ENCODE measurements at places on chromosomes 1 and 21.

DNA sequence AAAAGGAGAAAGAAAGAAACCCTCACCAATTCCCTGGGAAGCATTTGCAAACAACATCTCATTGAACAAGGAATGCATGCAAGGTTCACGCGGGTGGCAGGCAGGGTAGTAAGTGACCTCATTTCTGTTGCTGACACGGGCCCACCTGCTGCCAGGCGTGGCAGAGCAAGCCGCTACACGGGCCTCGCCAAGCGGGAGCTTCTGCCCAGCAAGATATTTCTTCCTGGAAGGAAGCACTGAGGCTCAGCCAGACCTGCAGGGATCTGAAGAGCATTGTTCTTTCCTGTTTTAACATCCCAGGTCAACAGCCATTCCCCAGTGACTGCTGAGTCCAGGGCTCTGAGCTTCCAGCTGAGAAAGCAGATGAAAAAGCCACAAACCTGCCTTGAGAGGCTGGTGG lies 91.9 kb upstream of the IGSF21 start:
- DNase-seq = no peak

DNA sequence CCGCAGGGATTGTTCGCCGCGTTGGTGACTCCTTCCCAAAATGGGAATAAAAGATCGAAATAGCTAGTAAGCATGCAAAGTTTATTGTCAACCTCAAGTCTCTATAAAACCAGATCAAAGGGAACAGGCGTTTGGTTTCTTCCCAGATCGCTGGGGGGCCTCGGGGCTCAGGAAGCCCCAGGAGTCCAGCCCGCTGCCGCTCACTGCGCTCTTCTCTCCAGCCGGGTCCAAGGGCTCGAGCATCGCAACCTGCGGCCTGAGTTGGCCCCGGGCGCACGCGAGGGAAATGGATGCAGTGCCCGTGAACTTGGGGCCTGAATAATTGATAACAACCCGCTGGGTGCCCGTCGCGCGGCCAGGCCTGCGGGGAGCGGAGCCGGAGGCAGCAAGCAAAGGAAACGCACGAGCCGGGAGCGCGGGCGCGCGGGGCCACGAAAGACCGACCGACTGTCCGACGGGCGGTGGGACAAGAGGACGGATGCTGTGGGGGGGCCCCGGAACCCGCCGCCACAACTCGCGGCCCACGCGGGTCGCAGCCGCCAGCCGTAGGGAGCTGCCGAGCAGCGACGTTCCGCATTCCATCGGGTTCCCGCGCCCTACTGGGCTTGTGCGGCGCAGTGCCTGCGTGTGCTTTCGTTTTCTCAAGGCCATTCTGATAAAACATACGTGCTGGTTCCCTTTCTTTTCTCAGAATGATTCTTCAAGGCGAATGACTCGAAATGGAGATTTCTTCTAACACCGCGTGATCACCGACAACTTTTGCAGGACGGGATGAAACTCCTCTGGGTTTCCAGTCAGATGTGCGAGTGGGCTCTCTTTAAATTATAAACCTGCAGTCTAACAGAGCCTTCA lies 14.0 kb upstream of the ALX3 start:
- DNase-seq = no peak

DNA sequence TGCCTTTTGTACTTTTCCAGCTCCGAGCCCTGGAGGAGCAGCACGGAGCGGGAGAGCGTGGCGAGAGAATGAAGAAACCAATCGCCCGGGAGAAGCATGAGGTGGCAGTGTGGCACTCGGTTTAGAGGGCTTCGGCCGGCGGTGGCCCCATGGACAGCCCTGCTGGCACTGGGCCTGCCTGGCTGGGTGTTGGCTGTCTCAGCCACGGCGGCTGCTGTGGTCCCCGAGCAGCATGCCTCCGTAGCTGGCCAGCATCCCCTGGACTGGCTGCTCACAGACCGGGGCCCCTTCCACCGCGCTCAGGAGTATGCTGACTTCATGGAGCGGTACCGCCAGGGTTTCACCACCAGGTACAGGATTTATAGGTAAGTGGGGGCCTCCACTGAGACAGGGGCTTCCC lies 59.0 kb downstream of the BRINP2 start:
- no peak for DNase-seq

GRCh38 chr1:30300669-30301068 lies 422.7 kb downstream of the MATN1 start:
- no peak for DNase-seq

DNA sequence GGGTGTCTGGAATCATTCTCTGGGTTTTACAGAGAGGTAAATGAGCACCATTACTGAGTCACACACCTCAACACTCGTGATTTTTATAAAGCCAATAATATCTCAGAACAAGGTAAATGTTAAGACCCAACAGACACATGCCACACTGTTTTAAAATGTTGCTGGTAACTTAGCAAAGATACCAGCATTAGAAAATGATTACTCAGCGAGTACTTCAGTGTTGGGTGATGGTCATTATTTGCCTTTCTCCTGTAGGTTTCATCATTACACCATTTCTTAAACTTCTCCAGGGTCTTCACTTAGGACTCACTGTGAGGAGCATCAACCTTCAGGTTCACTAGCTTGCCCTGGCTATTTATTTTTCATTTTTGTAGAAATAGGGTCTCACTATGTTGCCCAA lies 6.9 kb upstream of the C4BPB start:
- no peak for DNase-seq

DNA sequence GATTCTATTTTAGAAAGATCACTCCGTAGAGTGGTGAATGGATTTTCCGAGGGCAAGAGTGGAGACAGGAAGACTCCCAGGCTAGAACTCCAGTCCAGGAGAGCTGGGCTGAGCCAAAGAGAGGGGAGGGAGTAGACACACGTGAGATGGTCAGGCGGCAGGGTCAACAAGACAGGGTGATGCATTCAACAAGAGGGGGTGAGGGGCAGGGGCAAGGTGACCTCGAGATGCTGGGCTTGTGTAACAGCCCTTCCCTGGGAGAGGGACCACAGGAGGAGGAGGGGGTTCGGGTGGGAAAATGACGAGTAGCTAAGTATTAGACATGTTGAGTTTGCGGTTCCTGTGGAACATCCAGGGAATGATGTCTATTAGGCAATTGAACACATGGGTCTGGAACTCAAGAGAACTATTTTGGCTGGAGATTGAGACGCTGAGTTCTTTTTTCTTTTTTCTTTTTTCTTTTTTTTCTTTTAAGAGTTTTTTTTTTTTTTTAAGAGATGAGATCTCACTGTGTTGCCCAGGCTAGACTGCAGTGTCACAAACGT lies 13.3 kb downstream of the RSPO1 start:
- DNase-seq = no peak

- DNase-seq = no peak
Measured at GRCh38 chr21:32102426-32102825, 176.4 kb downstream of the MIS18A start.

GRCh38 chr1:86957221-86957620 lies 42.8 kb downstream of the HS2ST1 start:
- no peak for DNase-seq

GRCh38 chr1:185816460-185816859 lies 82.3 kb downstream of the HMCN1 start:
- no peak for DNase-seq

DNA sequence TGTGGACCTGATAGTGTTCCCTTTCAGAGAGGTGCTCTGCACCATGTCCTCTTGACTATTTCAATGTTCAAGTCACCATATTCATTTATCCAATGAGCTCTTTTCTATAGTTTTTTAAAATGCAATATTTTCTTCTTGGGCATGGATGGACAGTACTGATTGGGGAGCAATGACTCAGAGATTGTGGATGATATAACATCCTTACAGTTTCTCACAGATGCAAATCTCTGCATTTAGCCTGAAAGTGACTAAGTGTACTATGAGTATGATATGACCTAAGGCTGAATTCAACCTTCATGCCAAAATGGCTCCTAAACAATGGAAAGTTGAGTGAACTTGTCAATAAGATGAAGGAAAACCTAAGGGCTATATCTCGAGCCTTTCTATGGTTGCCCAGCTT lies 36.5 kb downstream of the C4BPA start:
- DNase-seq = no peak

DNA sequence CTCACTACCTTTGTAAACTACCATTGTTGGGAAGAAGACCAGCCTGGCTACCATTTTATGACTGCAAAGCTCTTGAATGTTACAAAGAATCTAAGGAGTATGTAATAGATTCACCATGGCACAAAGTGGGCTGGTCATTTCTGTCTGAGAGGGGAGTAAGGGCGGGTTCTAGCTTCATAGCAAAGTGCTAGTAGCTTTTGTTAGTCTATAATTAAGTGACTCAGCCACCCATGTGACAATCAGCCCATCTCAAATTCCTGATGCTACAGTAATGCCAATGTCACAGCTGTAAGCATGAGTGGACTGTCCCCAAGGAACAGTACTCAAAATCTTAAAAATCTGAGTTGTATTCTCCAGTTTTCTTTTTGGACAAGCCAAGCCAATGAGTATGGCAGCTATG lies 15.4 kb upstream of the OTUD3 start:
- DNase-seq = no peak

- no peak for DNase-seq
Measured at GRCh38 chr1:2082064-2082463, 31.9 kb downstream of the PRKCZ start.

DNA sequence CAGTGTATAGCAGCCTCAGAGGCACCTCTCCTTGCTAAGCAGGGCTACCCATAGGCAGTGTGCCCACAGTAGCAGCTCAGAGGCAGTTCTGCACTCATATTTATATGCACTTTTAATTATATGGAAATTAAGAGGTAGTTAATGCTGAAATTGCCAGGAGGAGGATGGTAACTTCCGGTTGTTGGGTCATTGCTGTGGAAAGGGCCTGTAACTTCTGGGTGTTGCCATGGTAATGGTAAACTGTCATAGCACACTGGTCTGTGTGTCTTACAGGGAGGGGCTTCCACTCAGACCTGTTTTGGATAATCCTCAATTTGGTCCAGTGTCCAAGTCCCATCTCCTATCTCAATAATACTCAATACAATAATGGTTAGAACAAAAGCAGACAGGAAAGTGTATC lies 7.6 kb downstream of the CFH start:
- no peak for DNase-seq

- no peak for DNase-seq
Measured at GRCh38 chr1:26598890-26599289, 69.3 kb downstream of the RPS6KA1 start.

- no peak for DNase-seq
Measured at GRCh38 chr1:150089846-150090520, 22.4 kb downstream of the VPS45 start.

DNA sequence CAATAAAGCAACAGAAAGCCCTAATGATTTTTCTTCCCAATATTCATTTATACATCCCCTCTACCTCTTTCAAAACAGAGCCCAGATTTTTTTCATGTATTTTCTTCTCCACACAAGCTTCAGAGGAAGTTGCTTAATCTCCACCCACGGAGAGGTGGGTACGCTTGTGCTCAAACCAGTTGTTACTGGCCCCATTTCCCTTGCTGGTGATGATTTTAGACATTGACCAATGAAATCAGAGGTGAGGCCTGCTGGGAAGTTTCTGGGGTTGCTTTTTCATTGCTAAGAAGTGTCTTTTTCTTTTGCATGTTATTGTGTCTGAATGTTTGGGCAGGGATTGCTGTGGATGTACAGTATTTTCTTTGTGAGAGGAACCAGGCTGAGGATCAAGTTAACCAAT lies 448.1 kb upstream of the B3GALT2 start:
- no peak for DNase-seq

DNA sequence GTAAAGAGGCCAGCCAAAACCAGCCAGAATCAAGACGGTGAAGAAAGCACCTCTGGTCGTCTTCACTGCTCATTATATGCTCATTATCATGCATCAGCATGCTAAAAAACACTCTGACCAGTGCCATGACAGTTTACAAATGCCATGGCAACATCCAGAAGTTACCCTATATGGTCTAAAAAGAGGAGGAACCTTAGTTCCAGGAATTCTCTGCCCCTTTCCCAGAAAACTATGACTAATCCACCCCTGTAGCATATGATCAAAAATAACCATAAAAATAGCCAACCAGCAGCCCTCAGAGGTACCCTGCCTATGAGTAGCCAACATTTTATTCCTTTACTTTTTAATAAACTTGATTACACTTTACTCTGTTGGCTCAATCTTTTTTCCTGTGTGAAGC lies 34.2 kb upstream of the PBX1 start:
- no peak for DNase-seq

DNA sequence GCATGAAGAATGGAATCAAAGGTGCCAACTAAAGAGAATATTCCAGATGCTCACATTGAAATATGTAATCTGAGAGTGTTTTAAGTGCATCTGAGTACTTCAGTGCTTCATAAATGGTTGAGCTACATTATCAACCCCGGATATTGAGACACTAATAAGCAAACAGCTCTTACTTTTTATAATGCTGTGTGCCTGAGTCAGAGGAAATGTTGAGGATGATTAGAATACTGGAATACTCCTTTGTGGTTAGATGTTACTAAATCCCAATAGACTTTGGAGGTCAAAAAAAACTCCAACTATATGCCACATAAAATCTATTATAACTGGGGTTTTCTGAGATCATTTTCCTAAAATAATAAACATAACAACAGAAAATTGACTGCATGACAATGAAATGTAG lies 12.5 kb upstream of the KCNA3 start:
- no peak for DNase-seq

DNA sequence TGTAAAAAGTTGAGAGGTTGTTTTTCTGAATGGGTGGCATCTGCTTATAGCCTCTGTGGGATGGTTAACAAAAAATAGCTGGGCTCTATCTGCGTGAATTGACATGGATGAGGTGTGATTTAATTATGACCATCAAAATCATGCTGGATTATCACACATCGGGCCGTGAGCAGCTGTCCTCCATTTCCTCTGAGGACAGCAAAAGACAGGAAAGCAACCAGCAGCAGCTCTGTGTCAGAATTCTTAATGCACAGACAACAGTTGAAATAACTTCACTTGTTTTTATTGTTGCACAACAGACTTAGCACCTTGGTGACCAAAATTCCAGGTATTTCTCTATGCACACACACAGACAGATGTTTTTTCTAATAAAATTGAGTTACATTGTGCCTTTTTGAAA lies 54.5 kb upstream of the LAPTM5 start:
- no peak for DNase-seq

- DNase-seq = no peak
Measured at GRCh38 chr1:7250176-7250575, 464.9 kb downstream of the CAMTA1 start.

DNA sequence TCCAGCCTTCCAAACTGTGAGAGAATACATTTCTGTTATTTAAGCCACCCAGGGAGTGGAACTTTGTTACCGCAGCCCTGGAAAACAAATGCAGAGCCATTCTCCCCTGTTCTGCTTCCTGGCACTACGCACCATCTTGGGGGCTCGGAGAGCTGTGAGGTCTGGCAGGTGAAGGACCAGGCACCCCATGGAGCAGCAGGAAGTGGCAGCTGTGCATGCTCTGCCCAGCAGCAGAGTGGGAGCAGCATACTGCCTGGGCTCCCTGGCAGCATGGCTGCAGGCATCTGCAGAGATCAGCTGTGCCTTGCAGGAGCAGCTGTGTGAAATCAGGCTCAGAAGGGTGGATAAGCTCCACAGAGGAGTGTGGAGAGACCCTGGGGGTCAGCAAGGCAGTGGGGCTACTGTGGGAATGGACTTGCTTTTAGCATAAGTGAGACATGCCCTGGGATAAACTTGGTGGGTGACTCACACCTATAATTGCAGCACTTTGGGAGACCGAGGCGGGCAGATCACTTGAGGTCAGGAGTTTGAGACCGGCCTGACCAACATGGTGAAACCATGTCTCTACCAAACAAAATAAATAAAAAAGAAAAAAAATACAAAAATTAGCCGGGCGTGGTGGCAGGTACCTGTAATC lies 17.7 kb upstream of the ZSCAN20 start:
- DNase-seq = no peak
